ENCODE measurements at places on chromosomes 16 and 17.

DNA sequence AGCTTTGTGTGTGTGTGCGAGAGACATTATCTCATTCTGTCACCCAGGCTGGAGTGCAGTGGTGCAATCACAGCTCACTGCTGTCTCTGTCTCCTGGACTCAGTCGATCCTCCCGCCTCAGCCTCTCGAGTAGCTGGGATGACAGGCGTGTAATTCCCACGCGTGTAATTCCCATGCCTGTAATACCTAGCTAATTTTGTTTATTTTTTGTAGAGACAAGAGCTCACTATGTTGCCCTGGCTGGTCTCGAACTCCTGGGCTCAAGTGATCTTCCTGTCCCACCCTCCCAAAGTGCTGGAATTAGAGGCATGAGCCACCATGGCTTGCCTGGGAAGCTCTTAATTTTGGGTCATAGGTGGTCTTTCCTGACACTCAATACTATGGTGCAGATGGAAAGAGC, 205.3 kb upstream of the TNRC6C start:
- no peak for DNase-seq

GRCh38 chr17:13346996-13347762, 254.6 kb downstream of the HS3ST3A1 start:
- DNase-seq = peak; percentile 99

DNA sequence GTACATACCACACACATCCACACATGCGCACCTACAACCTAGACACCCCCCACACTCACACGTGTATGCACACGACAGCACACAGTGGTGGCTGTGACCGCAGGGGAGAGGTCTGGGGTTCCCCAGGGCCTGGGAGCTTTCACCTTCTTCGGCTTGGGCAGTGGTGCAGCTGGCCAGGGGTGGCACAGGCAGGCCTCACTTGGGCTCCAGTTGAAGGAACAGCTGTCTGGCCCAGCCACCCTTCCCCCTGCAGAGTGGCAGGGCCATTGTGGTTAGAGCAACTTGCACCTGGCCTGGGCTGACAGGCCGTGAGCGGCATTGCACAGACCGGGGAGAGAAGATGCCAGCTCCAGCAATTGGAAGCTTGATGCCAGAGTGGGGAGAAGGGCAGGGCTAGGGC, 114.5 kb upstream of the GSE1 start:
- no peak for DNase-seq

DNA sequence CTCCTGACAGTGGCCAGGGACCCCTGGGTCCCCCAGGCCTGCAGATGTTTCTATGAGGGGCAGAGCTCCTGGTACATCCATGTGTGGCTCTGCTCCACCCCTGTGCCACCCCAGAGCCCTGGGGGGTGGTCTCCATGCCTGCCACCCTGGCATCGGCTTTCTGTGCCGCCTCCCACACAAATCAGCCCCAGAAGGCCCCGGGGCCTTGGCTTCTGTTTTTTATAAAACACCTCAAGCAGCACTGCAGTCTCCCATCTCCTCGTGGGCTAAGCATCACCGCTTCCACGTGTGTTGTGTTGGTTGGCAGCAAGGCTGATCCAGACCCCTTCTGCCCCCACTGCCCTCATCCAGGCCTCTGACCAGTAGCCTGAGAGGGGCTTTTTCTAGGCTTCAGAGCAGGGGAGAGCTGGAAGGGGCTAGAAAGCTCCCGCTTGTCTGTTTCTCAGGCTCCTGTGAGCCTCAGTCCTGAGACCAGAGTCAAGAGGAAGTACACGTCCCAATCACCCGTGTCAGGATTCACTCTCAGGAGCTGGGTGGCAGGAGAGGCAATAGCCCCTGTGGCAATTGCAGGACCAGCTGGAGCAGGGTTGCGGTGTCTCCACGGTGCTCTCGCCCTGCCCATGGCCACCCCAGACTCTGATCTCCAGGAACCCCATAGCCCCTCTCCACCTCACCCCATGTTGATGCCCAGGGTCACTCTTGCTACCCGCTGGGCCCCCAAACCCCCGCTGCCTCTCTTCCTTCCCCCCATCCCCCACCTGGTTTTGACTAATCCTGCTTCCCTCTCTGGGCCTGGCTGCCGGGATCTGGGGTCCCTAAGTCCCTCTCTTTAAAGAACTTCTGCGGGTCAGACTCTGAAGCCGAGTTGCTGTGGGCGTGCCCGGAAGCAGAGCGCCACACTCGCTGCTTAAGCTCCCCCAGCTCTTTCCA, 25.1 kb downstream of the C1QTNF1 start:
- DNase-seq = no peak

DNA sequence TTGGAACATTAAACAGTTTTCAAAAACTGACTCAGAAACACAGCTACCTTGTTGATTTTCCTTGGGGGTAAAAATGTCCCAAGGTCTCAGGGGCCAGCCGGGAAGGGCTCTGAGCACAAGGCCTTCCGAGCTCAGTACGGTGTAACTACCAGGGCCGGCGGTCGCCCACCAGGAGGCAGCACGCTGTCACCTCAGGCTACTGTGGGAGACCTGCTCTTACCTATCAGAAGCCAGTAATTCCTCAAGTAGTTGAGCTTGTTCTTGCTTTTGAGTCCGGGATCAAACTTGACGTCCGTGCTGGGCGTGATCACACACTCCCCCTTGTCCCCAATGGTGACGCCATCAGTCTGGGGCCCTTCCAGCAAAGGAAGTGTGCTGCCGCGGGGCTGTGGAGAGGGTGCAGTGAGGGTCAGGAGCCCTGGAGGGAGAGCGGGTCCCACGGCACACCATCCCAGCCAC, 43.4 kb upstream of the ICAM2 start:
- no peak for DNase-seq

DNA sequence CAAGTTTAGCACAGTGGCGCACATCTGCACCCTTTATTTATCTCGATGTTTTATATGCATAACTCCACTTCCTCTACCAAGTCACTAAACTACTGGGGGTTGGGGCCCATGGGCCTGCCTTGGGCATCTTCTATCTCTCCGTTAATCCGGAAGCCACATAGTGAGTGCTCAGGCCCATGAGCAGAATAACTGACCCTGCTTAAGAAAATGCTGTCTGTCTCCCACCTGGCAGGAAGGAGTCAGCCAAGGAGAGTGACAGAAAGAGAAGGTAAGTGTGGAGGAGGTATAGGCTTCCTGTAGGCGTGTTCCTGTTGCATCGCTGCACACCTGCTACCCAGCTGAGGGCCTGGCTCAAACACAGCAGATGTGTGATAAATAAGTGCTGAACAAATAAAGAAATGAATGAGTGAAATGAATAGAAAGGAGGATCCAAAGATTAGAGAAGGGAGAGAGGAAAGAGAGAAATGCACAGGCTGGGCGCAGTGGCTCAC, 320.1 kb downstream of the SLC39A11 start:
- DNase-seq = no peak

GRCh38 chr16:53817117-53817755, 113.3 kb downstream of the FTO start:
- peak; percentile 82 for DNase-seq

DNA sequence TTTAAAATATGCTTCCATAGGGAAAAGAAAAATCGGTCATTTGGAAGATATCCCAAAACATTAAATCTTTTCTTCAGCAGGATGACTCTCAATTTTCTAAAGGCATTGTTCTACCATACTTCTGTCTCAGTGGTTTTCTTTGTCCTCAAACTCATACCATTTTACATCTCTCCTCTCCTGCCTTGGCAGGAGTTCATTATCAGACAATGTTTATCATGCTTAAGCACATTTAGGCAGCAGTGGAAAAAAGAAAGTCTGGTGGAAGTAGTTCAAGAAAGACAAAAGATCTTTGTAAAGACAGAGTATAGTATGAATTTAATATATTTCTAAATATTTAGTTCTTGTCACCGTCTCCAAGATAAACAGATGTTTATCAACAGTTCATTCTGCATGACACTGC, 68.2 kb downstream of the CDK12 start:
- DNase-seq = no peak

DNA sequence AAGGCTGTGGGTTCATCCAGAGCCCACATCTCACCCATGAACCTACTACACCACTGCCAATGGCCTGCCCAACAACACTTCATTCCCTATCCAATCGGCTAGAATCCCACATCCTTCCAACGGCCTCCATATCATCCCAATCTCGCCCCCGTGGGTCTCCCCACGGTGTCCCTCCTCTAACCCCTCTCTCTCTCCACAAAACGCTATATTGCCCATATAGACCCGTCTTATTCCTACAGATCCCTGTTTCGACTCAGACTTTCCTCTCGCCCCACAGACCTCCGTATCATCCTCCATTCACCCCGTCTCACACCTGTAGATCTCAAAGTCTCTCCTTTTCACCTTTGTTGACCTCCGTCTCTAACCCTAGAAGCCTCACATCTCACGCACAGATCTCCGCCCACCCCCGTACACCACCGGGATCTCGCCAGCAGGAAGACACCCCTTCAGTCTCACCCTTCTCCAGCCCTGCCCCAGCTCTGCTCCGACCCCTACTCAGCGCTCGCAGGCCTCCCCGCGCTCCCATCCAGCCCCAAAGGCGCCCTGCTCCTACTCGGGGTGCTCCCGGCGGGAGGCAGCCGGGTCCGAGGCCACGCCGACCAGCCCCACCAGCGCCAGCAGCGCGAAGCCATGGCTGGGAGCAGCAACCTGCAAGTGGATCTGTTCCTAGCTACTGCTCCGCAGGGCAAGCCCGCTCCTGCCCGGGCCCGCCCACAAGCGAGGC, at the start of gene FDXR:
TSS of gene FDXR (minus strand) at position 682 of the 724 bp plus-strand sequence. CDS start at position 632, 50 bp downstream.
- no peak for DNase-seq

- no peak for DNase-seq
These were observed 11.6 kb upstream of the CES4A start for GRCh38 chr16:66976746-66977145.

- peak; percentile 95 for DNase-seq
These were observed 17.7 kb upstream of the PHAF1 start for GRCh38 chr16:67091906-67092566.

- no peak for DNase-seq
These were observed 162.3 kb downstream of the UTP18 start for GRCh38 chr17:51422634-51423033.

- no peak for DNase-seq
These were observed 14.2 kb upstream of the MPHOSPH6 start for GRCh38 chr16:82184213-82184612.

- DNase-seq = no peak
These were observed 1.5 kb upstream of the LIMD2 start for GRCh38 chr17:63701456-63701820.

- DNase-seq = no peak
These were observed 9.6 kb downstream of the SLC7A6 start for GRCh38 chr16:68273896-68274295.

GRCh38 chr16:25007284-25007984, 7.7 kb downstream of the ARHGAP17 start:
- DNase-seq = peak; percentile 62

DNA sequence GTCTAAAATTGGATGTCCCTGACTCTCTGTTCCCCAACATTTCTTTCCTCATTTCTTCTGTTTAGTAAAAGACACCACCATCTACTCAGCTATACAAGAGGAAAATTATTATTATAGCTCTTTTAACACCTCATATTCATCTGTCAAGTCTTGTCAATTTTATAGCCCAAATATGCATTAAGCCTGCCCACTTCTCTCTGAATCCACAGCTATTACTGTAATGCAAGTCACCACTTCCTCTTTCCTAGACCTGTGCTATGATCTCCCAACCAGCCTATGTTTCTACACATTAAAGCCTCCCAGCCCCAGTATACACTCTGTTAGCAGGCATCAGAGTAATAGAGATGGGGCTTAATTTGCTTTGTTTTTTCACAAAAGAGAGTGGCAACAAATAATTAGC, 252.9 kb downstream of the GRIN2A start:
- DNase-seq = no peak

DNA sequence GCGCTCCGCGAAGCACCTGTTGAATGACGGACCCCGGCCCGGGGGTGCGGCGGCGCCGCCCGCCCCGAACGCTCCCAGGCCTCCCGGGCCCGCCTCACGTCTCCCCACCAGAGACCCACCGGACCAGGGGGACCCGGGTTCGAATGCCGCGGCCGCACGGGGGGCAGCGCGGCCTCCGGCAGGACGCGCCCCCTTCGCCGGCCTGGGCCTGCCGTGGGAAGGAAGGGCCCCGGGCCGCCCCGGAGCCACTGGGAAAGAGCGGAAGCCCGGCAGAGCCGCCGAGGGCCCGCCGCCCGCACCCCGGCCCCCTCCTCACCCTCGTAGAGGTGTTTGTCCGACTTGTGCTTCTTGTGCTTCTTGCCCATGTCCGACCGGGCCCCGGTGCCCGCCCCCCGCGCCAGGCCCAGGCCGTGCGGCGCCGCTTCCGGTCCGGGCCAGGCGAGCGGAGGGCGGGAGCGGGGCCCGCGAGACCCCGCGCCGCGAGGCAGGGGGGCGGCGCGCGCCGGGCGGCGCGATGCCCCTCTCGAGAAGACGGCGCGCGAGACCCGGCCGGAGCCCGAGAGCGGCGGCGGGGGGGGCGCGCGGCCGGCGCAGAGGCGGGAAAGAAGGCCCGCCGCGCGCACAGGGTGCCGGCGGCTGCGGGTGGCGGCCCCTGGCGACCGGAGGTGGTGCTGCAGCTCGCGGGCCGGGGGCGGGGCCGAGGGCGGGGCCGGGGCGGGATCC, at the start of gene BRD7:
TSS of gene BRD7 (minus strand) at position 579 of the 723 bp plus-strand sequence. CDS start at position 365, 214 bp downstream.
- no peak for DNase-seq

DNA sequence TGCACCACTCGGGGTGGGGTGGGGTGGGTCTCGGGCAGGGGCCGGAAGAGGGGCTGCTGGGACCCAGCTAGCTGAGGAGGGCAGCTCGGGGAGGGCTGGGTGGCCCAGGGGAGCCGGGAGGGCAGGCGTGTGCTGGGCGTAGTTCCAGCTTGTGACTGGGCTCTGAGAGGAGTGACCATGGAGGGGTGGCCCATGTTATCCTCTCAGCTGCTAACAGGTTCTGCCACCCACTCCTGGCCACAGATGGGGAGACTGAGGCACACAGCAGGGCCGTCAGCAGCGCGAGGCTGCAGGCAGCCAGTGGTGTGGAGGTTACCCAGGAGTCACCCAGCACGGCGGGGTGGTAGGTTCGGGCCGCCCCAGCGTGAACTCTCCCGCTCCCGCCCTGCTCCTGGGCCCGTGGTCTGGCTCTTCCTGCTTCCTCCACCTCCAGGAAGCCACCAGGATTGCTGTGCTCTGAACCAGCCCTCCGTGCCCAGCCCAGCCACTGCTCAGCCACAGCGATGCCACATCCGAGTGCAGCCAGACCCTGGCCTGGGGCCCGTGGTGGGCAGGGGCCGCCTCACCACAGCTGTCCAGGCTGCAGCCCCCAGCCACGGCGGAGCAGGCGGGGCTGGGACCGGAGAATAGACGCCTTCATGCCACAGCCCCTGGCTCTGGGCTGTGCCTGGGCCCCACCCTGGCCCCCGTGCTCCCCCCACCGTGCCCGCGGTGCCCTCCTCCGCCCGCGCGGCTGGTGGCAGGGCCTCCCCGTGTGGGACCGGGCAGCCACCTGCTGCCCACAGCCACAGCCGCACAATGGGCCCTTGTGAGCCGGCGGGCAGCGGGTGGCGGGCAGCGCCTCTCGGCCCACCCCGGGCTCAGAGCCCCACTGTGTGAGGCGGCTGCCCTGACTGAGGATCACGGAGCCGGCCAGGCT, 26.3 kb upstream of the SSTR5 start:
- no peak for DNase-seq

DNA sequence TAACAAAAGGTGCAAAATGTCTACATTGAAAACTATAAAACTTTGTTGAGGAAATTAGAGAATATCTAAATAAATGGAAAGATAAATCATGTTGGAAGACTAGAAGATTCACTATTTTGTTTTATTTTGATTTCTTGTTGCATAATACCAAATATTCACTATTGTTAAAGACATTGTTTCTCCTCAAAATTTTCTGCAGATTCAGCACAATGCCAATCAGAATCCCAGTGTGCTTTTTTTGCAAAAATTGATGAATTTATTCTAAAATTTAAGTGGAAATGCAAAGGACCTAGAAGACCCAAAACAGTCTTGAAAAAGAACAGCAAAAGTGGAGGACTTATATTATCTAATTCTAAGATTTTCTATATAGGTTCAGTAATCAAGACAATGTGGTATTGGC, 40.4 kb downstream of the TTLL6 start:
- no peak for DNase-seq

GRCh38 chr16:75380870-75381269, 52.4 kb downstream of the CFDP1 start:
- DNase-seq = peak; percentile 59
